ENCODE measurements at places on chromosomes 2 and 18. TPM values are rescaled to one million over a fixed set of nuclear protein-coding genes. Genes with fewer than 3 reads are reported as not detected.

Gene DSG4
- total RNA-seq, result not detected

Gene INPP5D
- total RNA-seq, result 0.74 TPM

Gene MEIS1
- 9.1 TPM for total RNA-seq

Gene TNS1
- total RNA-seq, result 6.0 TPM

Gene CCDC102B
- total RNA-seq, result 2.3 TPM

Gene PCARE
- total RNA-seq, result not detected

Gene LYG2
- not detected for total RNA-seq

Gene SLC9A4
- total RNA-seq, result 0.85 TPM

Gene TEX44
- not detected for total RNA-seq

Gene FOXI3
- not detected for total RNA-seq

Gene IL1B
- total RNA-seq, result 1.4 TPM

Gene REEP1
- 0.25 TPM for total RNA-seq

Gene SAG
- total RNA-seq, result not detected

Gene MAP4K3
- total RNA-seq, result 38.4 TPM

Gene SRSF7
- total RNA-seq, result 111 TPM

Gene ANAPC1
- 65.1 TPM for total RNA-seq

Gene ST8SIA5
- total RNA-seq, result not detected

Gene MOGAT1
- 0.35 TPM for total RNA-seq

Gene ITPRID2
- 419 TPM for total RNA-seq

Gene LYG1
- total RNA-seq, result 0.78 TPM

Gene DCC
- total RNA-seq, result not detected

Gene ANTXR1
- 36.1 TPM for total RNA-seq

Gene MRPS5
- 69.4 TPM for total RNA-seq

Gene DSEL
- total RNA-seq, result 2.5 TPM

Gene BCL2
- total RNA-seq, result 2.0 TPM

Gene TANK
- total RNA-seq, result 46.1 TPM

Gene LONRF2
- not detected for total RNA-seq

Gene TEKT4
- 0.15 TPM for total RNA-seq

Gene DHRS9
- total RNA-seq, result not detected

Gene CRYGC
- total RNA-seq, result not detected

Gene GPR39
- 14.1 TPM for total RNA-seq

Gene COL6A3
- total RNA-seq, result 0.57 TPM

Gene ITGA4
- 0.15 TPM for total RNA-seq

Gene ABCG5
- not detected for total RNA-seq

Gene GALNT14
- 3.1 TPM for total RNA-seq

Gene MPP4
- not detected for total RNA-seq
